ENCODE measurements at places on chromosomes 1 and 21.

DNA sequence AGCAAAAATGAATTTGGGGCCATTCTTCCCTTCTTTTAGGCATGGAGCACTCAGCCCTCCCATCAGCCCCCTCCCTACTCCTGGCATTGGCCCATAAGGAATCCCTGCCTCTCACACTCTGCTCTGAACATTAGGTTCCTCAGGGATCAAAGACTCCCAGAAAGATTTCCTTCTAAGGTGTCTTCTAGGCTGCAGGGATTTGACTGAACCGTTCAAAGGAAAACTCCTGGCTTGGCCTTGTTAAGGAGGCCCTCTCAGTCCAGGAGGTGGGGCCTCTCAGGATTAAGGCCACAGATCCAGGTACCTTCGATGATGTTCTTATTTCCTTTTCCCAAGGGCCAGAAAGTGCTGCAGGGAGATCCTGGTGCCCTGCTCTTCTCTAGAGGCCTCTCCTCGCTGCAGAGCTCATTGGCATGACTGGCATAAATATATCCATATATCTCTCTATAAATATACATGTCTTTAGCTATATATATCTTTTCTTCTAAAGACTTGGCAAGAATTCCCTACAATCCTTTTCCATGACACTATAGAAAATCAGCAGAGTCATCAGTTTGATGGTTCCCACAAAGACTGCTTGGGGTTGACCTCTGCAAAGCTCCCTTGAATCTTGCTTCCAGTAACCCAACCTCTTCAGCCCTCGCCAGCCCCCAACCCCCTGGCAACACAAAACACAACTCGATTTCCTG, 59.1 kb downstream of the PLXNA2 start:
- DNase-seq = no peak

GRCh38 chr1:221782970-221783369, 41.1 kb upstream of the DUSP10 start:
- DNase-seq = no peak

GRCh38 chr1:192005976-192006375, 152.3 kb upstream of the RGS18 start:
- DNase-seq = no peak

- no peak for DNase-seq
Measured at GRCh38 chr1:159999204-159999603, 32.6 kb downstream of the PIGM start.

GRCh38 chr1:209354111-209354839, 229.2 kb upstream of the CAMK1G start:
- peak; percentile 86 for DNase-seq

DNA sequence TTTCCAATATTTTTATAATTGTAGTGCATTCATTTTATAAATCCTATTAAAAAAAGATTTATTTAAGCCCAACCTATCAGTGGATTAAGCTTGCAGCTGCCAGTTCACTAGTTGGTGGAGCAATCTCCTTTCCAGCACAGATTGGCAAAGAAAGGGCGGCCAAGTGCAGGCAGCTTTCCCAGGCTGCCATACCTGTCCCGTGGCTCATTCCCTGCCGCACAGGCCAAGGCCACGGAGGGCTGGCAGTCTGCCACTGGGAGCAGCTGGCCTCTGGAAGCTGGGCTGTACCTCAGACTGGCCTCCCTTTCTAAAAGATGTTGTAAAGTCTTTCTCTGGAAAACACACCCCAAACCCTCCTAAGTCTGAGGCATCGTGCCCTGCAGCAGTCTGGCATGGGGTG, 74.2 kb downstream of the SIM2 start:
- peak; percentile 70 for DNase-seq

- DNase-seq = no peak
Measured at GRCh38 chr1:152148981-152149380, 10.0 kb downstream of the RPTN start.

DNA sequence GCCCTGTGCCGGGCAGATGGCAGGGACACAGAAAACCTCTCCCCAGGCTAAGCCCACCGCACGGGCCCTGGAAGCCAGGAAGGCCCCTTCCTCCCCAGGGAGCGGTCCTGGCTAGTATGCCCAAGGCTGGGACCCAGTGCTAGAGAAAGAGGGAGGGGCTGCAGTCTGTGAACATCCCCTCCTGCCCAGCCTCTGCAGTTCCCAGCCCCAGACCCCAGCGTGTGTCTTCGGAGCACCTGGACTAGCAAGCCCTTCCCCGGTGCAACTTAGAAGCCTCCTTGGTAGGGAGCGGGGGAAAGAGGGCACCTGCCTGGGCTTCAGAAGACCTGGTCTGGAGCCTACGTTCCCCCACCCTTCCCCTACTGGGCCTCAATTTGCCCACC, 2.1 kb downstream of the PLEKHG5 start:
- DNase-seq = no peak

GRCh38 chr1:228415221-228415620, 1.4 kb downstream of the TRIM17 start:
- peak; percentile 42 for DNase-seq

GRCh38 chr1:182601416-182601786, 2.8 kb downstream of the RGS16 start:
- peak; percentile 68 for DNase-seq

GRCh38 chr1:6418668-6419396, 887 bp downstream of the HES2 start:
- DNase-seq = no peak

GRCh38 chr1:93845538-93846205, 33.3 kb downstream of the DNTTIP2 start:
- peak; percentile 37 for DNase-seq

GRCh38 chr1:14298806-14299205, 299.7 kb upstream of the KAZN start:
- no peak for DNase-seq

GRCh38 chr1:9717193-9718005, 65.9 kb downstream of the PIK3CD start:
- peak; percentile 74 for DNase-seq

GRCh38 chr1:53599481-53599880, 139.5 kb downstream of the GLIS1 start:
- DNase-seq = no peak

GRCh38 chr1:238052496-238053266, 162.0 kb upstream of the ZP4 start:
- no peak for DNase-seq

DNA sequence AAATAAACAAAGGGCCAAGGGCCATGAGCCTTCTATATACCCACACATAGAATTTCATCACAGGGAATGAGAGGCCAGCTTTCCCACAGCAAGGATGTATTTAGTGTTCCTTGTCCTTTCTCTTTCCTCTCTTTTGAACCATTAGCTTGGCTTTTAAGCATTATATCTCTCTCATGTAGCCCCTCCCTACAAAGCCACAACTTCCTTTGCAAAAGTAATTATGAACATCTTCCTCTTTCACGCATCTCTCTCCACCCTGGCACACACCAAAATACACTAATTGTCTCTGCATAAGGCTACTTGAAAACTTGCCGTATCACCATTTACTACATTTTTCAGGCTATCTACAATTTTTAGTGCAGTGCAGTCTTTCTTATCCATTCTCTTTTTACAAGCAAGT, 1.9 kb upstream of the AK5 start:
- no peak for DNase-seq

DNA sequence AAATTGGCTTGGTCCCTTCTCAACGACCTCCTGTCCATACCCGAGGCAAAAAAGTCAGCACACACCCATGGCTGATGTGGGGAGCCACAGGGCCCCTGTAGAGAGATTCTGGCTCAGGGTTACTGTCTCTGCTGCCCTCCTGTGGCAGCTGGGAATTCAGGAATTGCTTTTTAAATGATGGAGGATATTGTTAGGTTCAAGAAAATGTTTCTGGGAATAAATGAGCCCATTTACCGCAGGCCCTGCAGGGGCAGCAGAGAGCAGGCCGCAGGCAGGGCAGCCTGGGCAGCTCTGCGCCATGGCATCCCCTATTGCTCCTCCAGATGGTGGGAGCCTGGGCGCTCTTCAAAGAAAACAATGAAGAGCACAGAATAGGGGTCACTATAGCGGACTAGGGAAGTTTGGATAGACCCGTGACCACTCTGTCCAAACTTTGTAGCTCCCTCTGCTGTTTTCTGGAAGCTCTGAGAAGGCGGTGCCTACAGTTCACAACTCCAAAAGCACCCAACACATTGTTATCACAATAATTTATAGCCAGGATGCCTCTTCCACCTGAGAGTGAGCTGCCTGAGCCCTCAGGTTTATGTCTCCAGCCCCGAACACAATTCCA, 201.1 kb downstream of the BACH1 start:
- DNase-seq = no peak

DNA sequence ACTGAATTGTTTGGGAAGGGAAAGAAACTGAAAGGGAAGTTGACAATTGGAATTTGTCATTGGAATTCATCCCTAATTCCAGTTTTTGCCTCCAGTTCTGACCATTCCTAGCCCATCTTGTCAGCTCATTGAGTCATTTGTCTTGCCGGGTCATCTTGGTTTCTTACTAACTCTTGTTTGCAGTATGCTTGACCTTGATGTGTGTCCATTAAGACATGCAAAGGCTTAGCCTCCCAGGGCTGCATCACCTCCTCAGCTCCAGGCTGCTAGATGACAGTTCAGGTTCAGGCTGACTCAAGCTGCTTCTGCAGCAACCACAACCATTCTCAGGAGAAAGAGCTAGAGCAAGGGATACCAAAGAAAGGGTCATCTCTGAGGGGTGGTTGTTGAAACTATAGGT, 151.3 kb upstream of the PTGFR start:
- no peak for DNase-seq

- DNase-seq = peak; percentile 94
Measured at GRCh38 chr1:23422241-23422877, 2.2 kb downstream of the TCEA3 start.

DNA sequence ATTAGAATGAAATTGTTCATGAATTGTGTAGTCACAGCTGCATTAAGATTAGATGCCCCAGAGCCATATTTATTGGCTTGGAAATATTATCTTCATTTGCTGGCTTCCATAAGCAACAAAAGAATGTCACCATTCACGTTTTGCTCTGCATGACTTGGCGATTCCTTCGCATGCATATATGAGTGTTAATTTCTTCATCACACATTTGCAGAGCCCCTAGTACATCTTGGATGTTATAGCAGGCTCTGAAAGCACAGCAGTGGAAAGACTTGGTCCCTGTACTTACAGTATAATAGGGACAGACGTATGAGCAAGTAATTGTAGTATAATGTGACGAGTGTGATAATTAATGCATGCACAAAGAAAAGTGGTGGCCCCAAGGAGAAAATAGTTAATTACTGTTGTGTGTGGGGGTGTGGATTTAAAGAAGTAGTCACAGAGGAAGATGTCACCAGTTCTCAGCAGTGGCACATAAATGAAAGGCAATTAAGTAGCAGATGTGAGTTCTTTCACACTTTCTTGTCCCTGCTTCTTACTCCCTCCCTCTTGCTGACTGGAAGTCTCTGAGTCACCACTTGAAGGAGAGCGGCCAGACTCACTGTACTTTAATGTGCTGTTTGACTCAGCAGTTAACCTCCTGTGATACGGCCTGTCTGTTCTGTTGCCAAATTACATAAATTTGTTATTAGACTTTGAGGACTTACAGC, 21.0 kb downstream of the S100A10 start:
- no peak for DNase-seq

DNA sequence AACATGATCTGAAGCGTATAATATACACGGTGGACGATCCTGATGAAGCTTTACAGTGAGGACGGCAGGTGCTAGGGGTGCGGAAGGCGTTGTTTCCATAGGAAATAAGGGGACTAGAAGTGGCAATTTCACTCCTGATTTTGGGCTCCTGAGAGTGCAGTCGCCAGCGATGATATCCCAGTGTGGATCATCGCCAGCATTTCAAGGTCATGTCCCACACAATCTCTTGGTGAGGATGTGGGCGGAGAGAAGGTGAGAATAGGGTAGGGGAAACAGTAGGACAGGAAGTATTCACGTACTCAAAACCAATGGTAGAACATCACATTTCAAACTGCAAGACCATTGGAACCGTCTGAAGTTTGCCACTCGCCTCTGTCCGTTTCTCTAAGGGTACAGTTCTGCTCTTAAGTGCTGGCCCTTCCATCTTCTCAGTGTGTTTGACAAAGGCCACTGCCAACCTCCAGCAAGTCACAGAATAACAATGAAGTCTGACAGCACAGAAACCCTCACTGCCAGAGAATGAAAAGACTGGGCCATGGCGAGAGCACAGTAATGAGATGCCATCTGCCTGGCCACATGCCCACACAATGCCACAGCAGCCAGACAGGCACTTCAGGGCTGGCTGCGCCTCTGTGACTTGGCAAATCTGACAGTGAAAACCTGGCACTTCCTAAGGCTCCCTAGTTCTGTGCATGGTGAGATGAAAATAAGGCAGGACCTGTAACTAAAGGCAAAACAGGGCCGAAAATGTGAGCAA, 27.9 kb downstream of the PCSK9 start:
- DNase-seq = no peak

DNA sequence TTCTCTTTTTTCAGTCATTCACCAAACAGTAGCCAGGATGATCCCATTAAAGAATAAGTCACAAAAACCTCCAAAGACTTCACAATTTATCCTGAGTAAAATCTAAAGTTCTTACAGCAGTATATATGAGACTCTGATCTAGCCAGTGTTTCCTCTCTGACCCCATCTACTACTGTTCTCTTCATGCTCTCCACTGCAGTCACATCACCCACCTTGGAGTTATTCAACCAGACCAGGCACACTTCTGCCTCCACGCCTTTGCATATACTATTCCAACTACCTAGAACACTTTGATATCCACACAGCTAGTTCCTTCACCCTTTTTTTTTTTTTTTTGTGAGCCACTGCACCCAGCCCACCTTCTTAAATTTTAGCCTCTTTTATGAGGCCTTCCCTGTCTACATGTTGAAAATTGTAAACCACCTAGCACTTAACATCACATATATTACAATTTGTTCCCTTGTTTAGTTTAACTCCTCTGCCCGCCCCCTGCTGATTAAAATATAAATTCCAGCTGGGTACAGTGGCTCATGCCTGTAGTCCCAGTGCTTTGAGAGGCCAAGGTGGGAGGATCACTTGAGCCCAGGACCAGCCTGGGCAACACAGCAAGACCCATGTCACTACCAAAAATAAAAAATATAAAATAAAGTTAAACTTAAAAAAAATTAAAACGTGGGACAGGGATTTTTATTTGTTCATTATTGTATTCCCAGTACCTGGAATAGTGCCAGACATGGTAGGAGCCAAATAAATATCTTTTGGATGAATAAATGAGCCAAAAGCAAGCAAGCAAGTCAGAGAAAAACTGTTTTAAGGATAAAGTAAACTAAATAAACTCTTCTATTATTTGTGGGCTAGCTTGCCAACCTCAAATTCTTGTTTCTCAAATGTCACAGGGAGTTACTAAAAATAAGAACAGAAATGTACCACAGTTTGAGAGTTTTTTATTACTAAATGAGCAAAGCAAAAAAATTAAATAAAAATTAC, 35.2 kb upstream of the MUTYH start:
- DNase-seq = no peak

- DNase-seq = peak; percentile 81
Measured at GRCh38 chr1:220873868-220874655, 5.2 kb upstream of the HLX start.
